Left ventricle myocardium inferior (tissue), 1 donor: ENCODE measurements at places on chromosomes 4 and X. TPM values are rescaled to one million over a fixed set of nuclear protein-coding genes. Genes with fewer than 3 reads are reported as not detected.

SH3TC1 gene
- 13.6 TPM for total RNA-seq

SATL1 gene
- not detected for total RNA-seq

OCRL gene
- 10.2 TPM for total RNA-seq

GRCh38 chr4:26386386-26386785 lies 65.6 kb downstream of the RBPJ start:
- H3K4me1 ChIP-seq, result peaks cover 10% of the 10 kb centered on the region
- no peak overlapping the region for H3K4me3 ChIP-seq
- no peak overlapping the region for H3K27ac ChIP-seq
- DNase-seq, result no peak

- DNase-seq, result no peak
- no peak overlapping the region for H3K27ac ChIP-seq
- H3K27me3 ChIP-seq, result no peaks in the 10 kb centered on the region
- H3K4me1 ChIP-seq, result no peaks in the 10 kb centered on the region
Observed at GRCh38 chr4:61760820-61761219, 560.7 kb downstream of the ADGRL3 start.

DNA sequence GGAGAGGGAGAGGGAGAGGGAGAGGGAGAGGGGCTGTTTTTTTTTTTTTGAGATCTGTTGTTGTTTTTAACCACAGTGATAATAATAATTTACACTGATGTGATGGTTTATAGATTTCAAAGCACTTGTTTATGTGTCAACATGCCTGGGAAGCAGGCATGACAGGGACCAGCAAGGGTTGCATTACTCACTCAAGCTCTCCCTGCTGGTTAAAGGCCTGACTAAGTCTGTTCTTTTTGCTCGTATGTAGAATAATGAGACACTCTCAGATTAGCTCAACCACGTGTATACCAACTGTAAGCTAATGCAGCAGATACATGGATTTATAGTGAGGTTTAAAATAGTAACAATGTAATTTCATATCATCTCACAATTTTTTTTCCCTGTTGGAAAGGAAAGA lies 134.6 kb upstream of the BOD1L1 start:
- DNase-seq, result no peak
- H3K4me3 ChIP-seq, result no peak overlapping the region
- no peaks in the 10 kb centered on the region for H3K27me3 ChIP-seq

GRCh38 chr4:44186850-44187246 lies 261.8 kb downstream of the KCTD8 start:
- H3K27ac ChIP-seq, result no peak overlapping the region
- DNase-seq, result no peak
- H3K4me3 ChIP-seq, result no peak overlapping the region
- no peaks in the 10 kb centered on the region for H3K36me3 ChIP-seq

- no peak overlapping the region for H3K4me3 ChIP-seq
- no peaks in the 10 kb centered on the region for H3K36me3 ChIP-seq
- H3K27me3 ChIP-seq, result no peaks in the 10 kb centered on the region
- no peak for DNase-seq
- H3K27ac ChIP-seq, result no peak overlapping the region
Observed at GRCh38 chr4:67988991-67989390, 25.7 kb upstream of the TMPRSS11A start.
